ENCODE measurements at places on chromosomes 5 and 9.

DNA sequence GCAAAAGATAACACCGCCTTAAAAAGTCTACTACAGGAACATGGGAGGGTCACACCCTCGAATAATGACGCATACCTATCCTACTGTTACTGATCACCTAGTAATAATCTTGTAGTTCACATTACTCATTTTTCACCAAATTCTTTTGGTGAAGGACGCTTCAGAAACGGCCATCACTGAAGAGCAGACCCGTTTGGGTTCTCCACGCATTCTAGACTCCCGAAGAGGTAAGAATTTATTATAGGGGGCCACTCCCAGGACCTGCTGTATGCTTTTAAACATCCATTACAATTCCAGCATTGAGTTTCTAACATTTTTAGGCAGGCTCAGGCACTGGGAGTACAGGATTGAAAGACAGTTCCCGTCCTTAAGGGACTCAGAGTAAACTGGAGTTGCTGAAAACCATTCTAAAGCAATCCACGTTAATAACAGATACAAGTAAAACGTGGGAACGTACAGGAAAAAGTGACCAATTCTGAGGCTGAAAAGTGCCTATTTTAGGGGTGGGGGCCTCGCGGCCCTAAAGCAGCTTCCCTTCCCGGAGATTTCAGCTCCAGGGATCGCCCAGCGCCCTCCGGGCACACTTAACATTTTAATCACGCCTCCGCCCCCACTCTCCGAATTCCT, at the start of gene FER:
Gene FER, plus strand, starts transcription at position 124 of the 627 bp plus-strand sequence. CDS start 50,286 bp downstream, outside the sequence.
- DNase-seq: peak; percentile 12

DNA sequence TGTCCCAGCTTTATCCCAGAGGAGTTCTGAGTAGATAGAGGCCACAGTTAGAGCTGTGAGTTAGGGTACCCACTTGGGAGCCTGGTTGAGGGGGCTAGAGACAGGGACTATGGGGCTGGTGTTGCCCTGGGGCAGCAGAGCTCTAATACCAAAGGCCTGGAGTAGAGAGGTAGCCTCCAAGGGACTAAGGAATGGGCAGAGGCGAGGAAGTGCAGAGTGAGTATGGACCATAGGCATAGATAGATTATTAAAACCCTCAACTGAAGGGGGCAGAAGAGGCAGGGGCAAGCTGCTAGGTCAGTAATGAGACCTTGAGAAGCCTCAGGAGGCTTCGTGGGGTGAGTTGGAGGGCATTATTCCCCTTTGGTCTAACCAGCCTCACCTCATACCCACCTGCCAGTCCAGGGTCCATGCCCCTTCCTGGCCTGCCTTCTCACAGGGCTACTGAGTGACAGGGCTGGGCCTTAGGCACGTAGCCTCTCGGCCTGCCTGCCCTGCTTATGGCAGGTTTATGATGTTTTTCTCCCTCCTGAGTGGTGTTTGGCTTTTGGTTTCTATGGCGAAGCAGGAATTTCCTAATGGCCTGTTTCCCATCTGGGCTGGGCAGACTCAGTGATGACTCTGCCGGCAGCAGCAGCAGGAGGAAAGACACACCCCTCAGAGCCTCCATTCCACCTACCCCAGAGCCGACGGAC, 8.0 kb downstream of the PDLIM4 start:
- no peak for DNase-seq

DNA sequence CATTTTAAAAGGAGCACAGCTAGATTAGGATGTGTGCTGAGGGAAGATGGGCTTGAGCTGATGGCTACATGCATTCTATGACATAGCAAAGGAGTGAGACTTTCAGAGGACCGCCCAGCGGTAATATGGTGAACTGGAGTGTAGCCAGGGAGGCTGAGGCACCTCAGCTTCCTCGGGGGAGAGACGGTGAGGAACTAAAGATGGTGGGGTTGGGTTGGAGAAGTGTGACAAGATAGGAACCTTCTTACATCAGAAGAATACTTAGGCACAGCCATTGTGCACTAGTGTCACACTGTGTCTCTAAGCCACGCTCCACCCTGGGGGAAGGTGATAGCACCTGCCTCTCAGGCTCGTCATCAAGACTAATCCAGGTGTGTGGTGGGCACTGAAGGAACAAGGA, 118.0 kb upstream of the IRX2 start:
- no peak for DNase-seq

DNA sequence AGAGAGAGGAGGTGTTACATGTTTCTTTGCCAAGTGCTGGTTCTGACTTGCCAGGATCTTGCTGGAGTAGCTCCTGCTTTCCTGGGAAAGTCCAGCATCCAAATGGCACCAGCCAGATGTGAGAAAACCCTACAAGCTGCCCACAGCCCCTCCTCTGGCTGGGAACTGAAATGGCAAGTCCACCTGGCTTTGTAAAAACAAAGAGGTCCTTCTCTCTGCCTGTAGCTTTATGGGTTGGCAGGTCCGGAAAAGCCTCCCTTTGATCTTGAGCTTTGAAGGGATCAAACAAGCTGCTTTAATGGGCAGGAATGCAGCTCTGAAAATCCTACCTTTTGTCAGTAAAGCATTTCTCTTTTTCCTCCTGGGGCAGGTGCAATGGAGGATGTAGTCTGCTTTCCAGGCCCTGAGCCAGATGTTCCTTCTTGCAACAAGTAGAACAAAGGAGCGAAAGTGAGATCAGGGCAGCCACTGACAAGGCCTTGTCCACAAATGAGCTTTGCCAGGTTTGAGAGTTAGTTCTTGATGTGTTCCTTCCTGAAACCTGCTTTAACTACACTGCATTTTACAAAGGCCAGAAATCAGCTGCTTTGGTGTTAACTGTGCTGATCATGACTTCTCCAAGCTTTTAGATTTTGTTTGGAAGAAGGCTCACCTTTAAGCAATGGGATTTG, 456.7 kb downstream of the ZNF608 start:
- DNase-seq: no peak

DNA sequence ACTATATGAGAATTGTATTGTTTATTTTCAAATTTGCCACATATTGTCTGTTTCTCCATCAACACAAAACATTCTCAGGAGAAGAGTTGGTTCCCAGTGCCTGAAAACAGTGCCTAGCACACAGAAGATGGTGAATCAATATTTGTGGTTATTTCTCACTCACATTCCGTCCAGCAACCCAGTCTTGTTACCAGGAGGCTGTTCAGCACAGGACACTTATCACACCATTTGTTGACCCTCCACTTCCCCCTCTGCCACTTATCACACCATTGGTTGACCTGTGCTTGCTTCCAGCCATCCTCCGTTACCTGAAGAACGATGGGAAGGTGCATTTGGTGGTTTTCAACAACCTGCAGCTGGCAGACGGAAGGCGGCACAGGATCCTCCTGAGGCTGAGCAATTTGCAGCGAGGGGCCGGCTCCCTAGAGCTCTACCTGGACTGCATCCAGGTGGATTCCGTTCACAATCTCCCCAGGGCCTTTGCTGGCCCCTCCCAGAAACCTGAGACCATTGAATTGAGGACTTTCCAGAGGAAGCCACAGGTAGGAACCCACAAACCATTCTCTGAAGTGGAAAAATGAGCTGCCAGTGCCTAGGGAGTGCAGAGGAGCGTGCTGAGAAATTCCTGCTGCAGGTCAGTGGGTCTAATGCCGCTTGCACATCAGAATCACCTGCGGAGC, 20.5 kb downstream of the THBS4 start:
- no peak for DNase-seq

GRCh38 chr5:58365791-58366190, 94.1 kb downstream of the PLK2 start:
- DNase-seq: no peak

GRCh38 chr5:145887976-145888574, 15.3 kb upstream of the GRXCR2 start:
- no peak for DNase-seq

- DNase-seq: no peak
These were observed 48.5 kb downstream of the NEK6 start for GRCh38 chr9:124306098-124306735.

DNA sequence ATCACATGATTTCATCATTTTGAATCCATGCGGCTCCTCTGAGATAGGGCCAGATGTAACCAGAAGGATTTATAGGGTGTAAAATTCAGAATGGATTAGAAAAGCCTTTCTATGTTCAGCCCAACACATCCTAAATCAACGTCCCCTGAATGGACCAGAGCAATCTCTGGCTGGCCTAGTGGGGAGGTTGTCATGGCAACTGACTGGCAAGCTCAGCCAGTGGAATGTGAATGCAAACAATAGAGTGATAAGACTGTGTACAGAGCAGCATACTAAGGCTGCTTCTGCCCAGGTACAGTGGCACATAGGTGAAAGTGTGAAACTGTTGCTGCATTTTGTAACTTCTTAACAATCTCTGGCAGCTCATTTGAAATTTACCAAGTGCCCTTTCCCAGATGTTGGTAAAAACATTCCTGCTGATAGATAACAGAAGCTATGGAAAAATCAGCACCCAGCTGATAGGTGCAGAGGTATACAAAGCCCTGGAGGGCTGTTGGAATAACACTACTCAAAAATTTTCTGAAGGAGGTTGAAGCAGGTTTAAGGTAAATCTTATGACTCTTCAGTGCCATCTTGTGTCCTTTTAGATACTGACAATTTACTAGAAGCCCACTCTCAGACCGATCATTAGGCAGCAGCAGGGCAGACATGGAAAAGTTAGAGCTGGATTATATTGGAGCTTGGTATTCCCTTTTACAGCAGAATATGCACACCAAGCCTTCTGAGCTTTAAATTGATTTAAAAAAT, 267.2 kb downstream of the RAB3C start:
- DNase-seq: no peak

- DNase-seq: no peak
These were observed 581.8 kb downstream of the ACTL7B start for GRCh38 chr9:108273988-108274387.

- DNase-seq: no peak
These were observed 176.8 kb downstream of the MELK start for GRCh38 chr9:36749461-36749860.

DNA sequence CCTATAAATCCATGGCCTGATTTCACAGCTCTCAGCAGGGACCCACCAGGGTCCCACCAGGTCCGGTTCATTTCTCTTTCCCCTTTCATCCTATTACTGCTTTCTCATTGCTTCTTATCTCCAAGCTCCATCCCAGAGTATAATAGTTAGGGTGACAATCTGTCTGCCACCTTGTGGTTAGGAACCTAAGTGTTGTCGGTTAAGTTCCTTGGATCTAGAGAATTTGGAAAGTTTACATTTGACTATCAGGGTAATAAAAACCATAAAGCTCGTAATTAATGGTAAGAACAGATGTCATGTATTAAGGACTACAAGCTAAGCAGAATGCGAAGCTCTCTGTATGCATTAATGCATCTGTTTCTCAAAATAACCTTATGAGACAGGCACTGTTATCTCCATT, 259.1 kb downstream of the SH3GL2 start:
- no peak for DNase-seq

DNA sequence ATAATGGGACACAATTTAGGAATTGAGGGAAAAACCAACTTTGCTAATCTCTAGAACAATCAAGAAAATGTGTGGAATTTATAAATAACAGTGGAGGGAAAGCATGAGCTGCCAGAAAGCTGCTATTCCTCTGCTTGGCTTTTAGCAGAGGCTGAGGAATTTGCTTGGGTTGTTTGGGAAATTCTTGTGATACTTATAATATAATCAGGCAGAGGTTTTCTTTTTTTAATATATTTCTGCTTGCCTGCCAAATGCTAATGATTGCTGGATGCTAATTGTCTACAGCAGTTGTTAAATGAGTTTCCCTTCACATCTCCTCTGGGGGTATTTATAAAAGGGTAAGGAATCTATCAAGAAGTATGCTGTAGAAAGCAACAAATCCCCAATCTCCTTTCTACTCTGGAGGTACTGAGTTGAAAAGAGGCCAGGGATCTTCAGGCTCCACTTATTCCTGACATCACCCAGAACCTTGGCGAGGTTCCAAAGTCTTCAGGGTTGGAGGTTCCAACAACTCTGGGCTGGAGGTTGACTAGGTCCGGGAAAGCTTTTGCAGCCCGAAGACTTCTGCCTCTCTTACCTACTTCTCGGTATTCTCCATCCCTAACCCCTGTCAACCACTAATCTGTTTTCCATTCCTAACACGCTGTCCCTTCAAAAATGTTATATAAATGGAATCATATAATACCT, 60.4 kb upstream of the TMED7 start:
- no peak for DNase-seq

DNA sequence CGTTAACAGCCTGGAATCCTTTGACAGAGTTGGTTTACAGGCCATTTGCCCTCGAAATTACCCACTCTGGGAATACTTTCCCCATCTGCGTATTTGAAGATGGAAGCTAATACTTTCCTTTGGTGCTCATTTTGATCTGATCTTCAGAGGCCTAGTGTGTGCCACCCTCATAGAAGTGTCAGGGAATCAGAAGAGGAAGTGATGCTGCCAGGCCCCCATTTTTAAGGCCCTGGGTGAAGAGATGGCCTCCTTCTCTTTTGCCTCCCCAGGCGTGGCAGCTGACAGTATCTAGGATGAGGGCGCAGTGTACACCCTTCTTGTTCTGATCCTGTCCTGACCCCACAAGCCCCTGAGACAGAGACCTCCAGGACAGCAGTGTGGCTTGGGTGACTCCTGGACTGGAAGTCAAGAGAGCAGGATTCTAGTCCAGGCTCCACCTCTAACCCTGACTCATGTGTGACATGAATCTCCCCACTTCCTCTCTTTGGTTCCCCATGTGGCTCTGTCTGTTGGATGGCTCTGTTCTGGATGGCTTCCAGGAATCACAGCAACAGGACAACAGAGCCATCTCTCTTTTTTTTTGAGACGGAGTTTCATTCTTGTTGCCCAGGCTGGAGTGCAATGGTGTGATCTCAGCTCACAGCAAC, 27.8 kb downstream of the CSF1R start:
- DNase-seq: no peak

GRCh38 chr5:72770266-72770665, 46.2 kb upstream of the TNPO1 start:
- DNase-seq: no peak

DNA sequence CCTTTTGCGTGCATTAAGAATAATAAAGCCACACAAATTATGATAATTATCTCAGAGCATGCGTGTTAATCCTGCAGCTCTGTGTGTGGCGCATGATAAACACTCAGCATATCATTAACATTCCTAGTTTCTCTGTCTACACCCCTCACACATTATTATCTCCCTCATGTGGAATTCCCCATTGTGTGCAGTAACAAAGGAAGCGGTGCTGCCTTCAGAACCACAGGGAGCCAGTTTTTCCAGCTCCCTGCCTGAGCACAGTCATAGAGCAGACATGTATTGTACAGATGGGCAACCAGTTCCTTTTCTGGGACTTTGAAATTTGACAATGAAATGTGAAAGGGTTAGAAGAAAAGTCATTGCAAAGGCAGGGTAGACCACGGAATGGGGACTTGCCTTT, 1365.5 kb upstream of the CDH9 start:
- no peak for DNase-seq

GRCh38 chr5:102832445-102832844, 77.3 kb downstream of the PAM start:
- no peak for DNase-seq
